ENCODE measurements at places on chromosomes 12 and 14.

GRCh38 chr12:72315858-72316257 is 43.7 kb downstream of the TRHDE start:
- DNase-seq, result no peak

DNA sequence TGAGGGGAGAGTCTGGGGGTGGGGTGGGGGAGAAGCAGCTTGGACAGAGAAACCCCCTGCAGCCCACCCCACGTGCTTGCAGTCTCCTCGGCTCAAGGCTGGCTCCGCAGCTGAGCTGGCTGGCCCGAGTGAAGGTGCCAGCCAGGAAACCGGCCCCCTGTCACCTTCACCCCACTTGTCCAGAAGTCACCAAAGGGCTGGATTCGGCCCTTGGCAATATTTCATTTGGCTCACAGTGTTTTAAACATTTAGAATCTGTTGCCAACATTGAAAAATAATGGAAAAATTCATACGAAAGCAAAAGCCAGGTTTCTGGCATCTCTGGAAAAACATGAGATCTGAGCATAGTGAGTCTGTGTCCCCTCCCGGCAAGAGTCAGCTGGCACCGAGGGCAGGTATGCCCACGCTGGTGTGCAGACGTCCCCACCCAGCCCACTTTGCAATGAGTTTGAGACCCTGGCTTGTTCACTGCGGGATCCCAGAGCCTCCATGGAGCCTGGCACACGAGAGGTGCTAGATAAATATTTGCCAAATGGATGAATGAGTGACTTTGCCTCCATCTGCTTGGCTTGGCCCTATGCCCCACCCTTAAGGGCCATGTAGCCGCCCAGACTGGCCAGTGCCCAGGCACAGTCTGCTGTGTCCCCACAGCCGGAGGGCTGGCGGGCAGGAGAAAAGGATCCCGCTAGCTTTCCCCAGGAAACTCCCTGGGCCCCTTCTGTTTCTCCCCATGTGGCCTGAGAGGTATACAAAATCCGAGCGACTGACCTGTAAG is 18.2 kb downstream of the MSI1 start:
- DNase-seq, result no peak

- DNase-seq, result no peak
Measured at GRCh38 chr12:65466911-65467310, 188.4 kb downstream of the MSRB3 start.

- no peak for DNase-seq
Measured at GRCh38 chr12:66048218-66048834, 82.2 kb downstream of the LLPH start.

GRCh38 chr14:45766247-45766646 is 513.2 kb upstream of the MIS18BP1 start:
- no peak for DNase-seq

- no peak for DNase-seq
Measured at GRCh38 chr14:73589116-73589515, 2.6 kb upstream of the ACOT4 start.

- DNase-seq, result no peak
Measured at GRCh38 chr12:21677622-21678277, 20.1 kb upstream of the LDHB start.

DNA sequence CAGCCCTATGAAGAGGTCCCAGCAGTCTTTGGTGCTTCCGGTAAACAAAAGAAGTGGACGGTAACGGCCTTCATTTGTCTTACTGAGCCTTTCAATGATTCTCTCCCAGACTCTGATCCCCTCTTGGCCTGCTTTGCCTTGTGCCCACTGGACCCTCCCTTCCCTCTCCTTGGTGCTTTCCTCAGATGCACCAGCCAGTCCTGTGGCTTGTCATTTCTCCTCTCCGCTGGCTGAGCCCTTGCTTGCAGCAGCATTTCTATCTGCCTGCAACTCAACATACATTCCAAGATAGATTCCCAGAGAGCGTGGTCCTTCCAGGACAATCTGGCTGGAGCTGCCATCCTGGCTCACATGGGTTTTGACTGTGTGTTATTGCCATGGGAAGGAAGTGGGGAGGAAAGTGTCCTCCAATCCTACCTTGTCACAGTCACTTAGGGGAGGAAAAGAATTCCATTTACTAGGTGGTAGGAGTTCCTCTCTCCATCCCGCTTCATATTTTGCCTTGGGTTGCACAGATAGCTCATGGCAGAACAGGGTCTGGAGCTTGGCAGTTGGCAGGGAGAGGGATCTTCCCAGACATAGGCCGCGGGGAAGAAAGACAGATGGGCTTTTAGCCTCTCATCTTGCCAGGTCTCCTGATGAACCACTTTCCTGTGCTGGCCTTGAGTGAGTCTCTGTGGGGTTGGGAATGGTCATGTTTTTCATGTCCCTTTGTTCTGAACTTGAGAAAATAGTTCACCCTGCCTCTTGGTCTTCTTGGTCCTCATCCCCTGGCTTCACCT is 92.8 kb upstream of the KCNA1 start:
- DNase-seq, result no peak

GRCh38 chr14:21104448-21105060 is 3.7 kb downstream of the TMEM253 start:
- DNase-seq, result peak; percentile 65

DNA sequence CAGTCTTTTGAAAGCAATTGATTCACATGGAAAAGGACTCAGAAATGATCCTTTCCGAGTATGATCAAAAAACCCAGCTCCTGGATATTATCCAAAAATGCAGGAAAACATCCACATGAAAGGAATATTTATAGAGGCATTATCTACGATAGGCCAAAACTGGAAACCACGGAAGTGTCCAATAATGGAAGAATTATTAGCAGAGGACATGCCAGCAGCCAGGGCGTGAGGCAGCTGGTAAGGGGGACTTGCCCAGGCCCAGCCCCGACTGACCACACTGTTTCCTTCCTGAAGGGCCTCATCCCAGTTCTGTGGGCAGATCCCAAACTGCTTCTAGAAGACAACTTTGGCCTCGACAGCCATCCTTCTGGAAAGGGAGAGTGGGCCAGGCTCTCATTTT is 20.5 kb downstream of the ACTN1 start:
- DNase-seq, result no peak

GRCh38 chr14:41817626-41818025 is 210.9 kb downstream of the LRFN5 start:
- DNase-seq, result no peak

- no peak for DNase-seq
Measured at GRCh38 chr12:50520416-50521207, 15.8 kb downstream of the DIP2B start.

All from CD14-positive monocyte (primary cell).